ENCODE measurements at places on chromosomes 7 and 10.

DNA sequence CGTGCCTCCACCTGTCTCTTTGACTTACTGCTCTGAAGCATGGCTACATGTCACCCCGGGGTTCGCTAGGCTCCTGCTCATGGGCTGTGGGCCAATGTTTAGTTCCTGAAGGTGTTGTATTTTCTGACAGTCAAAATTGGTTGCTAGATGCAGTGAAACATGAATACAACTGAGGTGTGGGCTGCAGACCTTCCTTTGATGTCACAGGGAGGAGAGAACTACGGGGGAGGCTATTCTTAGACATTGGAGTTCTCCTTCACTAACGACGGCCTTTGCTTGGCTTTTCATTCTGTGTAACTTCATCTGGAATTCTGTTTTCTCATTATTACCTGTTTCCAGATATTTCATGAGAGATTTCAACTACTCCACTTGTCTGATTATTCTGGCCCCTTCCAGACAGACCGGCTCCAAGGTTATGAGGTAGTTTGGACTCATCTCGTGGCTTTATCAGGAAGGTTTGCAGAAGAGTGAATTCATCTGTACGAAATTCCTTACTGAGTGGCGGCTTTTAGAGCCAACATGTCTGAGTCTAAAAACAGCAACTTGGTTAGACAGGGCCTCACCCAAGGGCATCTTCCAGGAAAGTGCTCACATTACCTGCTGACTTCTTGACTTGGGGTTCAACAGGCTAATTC lies 774.7 kb downstream of the SUGCT start:
- no peak for DNase-seq

- peak; percentile 6 for DNase-seq
Measured at GRCh38 chr10:121838149-121838548, 89.7 kb downstream of the ATE1 start.

DNA sequence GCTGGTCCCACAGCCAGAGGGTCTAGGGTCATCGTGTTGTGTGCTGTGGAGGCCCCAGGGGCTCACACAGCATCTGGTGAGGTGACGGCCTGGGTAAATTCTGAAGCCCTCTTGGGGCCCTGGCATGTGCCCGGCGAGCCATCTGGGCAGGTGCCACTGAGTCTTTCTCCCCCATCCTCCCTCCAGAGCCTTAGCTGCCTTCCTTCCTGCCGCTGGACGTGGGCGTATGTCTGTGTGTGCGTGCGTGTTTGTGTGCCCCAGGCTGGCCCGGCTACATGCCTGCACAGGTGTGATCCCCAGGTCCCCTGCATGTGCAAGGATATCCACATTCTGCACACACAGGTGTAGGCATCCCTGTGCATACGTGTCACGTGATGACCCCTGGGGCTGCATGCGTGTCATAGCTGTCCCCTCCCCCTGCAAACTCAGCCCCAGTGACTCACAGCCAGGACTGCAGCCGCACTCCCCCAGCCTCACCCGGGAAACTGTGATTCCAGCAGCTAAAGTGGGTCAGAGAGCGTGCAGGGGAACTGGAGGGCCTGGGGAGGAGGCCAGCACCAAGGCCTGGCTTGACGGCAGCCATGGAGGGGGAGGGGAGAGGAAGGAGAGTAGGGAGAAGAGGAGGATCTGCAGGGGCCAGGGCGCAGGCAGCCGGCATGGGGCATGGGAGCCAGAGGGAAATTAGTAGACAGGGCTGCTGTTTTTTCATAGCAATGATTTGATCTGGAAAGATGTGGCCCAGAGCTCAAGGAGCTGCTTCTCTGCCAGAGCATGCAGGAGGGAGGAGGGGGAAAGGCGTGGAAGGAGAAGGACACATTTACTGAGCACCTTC lies 46.4 kb downstream of the ELFN1 start:
- no peak for DNase-seq

DNA sequence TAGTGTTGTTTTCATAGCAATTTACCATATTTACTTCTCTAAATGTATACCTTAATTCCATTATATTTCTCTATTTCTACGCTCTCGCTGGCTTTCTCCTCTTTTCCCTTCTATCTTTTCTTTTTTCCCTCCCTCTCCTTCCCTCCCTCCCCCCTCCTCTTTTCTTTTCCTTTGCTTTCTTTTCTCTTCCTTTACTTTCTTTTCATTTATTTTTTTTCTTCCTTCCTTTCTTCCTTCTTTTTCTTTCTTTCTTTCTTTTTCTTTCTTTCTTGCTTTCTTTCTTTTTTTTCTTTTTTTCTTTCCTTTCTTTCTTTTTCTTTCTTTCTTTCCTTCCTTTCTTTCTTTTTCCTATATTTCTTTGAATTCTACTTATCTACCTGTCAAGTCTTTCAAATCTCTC lies 533.0 kb upstream of the POT1 start:
- DNase-seq, result no peak

GRCh38 chr7:128037081-128037480 lies 5.8 kb upstream of the LRRC4 start:
- DNase-seq, result no peak

- DNase-seq, result no peak
Measured at GRCh38 chr10:23362069-23362830, 17.7 kb upstream of the C10orf67 start.

- DNase-seq, result no peak
Measured at GRCh38 chr7:140593672-140593982, 47.0 kb downstream of the DENND2A start.

- no peak for DNase-seq
Measured at GRCh38 chr10:28533186-28533564, 257 bp downstream of the WAC start.

DNA sequence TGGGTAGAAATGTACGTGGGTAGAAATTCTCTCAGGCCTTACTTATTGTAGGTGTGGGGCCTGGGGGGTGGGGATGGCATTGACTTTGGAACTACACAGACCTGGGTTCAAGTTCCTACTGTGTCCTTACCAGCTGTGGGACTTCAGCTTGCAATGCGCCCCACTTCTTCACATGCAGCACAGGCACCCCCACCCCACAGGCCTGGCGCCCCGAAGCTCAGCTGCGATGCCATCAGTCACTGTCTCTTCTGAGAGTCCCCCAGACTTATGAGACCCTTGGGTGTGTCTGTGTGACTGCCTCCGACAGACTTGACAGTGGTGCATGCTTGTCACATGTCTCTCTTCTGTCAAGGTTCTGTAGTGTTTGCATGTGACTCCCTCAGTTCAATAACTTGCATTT lies 3.1 kb upstream of the AP5Z1 start:
- no peak for DNase-seq
